ENCODE measurements at places on chromosomes 6 and 20.

- DNase-seq: no peak
These were observed 175.4 kb upstream of the PRND start for GRCh38 chr20:4546342-4546741.

GRCh38 chr6:110880651-110881050 is 6.1 kb downstream of the AMD1 start:
- no peak for DNase-seq

DNA sequence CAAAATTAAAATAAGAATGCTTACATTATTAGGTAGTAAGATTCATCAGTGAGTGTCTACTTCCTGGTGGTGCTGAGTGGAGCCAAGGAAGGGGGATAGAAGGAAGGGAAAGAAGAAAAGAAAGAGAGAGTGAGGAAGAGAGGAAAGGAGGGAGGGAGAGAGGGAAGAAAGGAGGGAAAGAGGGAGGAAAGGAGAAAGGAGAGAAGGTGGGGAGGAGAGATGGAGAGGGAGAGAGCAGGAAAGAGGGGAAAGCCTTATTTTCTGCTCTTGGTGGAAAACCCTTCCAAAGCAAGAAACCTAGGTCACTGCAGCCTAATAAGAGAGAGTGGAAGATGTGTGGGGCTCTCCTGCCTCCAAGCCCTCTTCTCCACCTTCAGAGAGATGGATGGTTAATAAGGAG is 90.2 kb upstream of the EEF1E1 start:
- DNase-seq: no peak

GRCh38 chr6:119604124-119604523 is 254.6 kb upstream of the MAN1A1 start:
- DNase-seq: no peak

DNA sequence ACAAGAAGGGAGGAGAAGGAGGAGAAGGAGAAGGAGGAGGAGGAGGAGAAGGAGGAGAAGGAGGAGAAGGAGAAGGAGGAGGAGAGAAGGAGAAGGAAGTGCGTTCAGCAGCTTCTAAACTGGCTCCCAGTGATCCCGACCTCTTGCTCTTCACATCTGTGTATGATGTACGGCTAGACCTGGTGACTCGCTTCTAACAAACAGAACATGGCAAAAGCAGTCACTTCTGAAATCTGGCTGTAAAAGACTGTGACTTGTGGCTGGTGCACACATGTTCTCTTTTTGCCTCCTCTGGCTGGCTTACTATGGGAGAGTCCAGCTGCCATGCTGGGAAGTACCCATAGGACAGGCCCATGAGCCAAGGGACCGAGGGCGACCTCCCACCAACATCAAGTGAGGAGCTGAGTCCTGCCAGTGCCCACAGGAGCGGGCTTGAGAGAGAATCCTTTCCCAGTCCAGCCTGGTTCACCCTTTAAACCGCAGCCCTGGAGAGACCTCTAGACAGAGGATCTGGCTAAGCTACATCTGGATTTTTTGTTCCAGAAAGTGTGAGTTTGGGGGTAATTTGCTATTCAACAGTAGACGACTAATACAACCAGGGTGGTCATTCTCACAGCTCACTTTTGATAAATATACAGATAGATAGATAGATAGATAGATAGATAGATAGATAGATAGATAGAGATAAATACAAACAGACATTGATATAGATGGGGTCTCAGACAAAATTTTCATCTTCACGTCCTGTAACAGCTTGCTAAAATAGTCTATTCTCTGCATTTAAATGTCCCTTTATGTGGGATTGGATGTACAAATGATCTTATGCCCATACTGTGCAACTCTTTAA is 42.3 kb downstream of the RPP40 start:
- DNase-seq: no peak

DNA sequence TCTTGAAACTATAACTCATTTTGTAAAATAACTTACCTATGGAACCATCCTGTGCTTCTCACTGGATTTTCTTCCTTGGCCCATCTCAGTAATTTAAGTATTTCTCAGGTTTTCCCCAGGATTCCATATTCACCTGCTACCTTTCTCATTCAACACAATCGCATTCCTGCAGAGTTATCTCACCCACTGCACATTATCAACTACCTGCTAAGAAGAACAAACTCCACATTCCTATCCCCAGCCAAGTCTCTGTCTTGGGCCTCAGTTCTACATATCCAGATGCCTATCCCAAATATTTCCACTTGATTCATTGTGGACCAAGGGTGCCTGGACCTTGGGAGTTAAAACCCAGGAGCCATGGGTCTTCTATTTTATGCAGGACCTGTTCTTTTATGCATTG is 60.2 kb upstream of the KCNQ5 start:
- DNase-seq: no peak

DNA sequence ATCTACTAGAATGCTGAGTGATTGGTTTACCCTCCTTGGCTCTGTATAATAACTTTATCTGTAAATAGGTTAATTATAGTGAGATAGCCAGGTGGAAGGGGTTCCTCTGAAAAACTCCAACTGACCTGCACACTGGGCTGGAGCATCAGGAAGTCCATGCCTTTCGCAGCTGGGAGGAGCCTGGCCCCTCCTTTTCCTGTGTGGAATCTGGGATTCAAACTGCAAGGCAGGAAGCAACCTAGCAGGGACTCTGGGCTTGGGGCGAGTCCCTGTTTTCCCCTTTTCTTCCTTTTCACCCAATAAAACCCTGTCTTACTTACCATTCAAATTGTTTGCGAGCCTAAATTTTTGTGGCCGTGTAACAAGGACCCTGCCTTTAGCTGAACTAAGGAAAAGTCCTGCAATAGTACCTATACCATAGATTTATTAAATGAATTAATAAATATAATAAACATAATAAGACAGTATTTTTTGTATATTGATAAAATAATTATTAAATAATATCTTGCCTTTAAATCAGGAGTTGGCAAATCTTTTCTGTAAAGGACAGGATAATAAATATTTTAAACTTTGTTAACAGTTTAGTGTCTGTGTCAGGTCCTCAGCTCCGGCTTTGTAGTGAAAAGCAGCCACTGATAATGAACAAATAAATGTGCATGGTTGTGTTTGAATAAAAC is 406.2 kb upstream of the MMS22L start:
- no peak for DNase-seq

Measured in right kidney (tissue), 9 donors.